ENCODE measurements at places on chromosomes 16 and 17. TPM values are rescaled to one million over a fixed set of nuclear protein-coding genes. Genes with fewer than 3 reads are reported as not detected.
A peak's percentile ranks its signal among the peaks of the same experiment; 100 is the strongest.

The PMFBP1 gene
- 0.07 TPM for polyA plus RNA-seq

DNA sequence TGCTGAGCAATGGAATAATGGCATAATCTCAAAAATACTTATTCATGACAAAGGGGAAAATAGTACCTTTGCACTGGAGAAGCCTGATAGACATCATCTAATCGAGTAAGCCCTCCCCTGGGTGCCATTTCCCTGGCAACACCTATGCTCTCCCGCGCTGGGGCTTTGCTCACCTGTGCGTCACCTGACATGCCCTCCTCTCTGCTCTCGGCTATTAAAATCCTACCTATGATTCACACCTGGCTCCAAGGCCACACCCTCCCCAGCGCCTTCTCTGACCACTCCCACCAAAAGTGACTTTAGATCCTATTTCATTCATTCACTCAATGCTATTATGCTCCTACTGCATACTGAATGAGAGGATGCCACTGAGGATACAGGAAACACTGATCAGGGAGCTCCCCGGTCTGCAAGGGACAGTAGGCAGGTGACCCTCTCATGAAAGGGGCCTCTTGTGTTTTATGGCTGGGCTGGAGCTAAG, 83.9 kb downstream of the NT5M start:
- no peak for DNase-seq

- DNase-seq: no peak
These were observed 20.8 kb upstream of the CDC6 start for GRCh38 chr17:40266882-40267281.

DNA sequence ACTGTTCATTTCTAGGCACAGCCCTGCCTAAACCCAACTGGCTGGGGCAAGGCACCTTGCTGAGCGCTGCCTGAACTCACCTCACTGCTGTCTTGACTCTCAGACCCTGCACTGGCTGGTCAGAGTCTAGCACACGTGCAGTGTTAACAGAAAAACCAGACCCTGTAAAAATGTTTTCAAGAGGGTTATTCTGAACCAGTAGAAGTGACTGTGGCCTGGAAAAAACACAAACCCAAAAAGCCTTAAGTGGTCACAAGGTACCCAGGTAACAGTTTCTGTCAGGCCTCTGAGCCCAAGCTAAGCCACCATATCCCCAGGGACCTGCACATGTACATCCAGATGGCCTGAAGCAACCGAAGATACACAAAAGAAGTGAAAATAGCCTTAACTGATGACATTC, 6.1 kb upstream of the EIF4A3 start:
- no peak for DNase-seq

GRCh38 chr16:52758473-52758855, 211.5 kb upstream of the TOX3 start:
- DNase-seq: no peak

- no peak for DNase-seq
These were observed 204.5 kb downstream of the WWOX start for GRCh38 chr16:78303946-78304345.

GRCh38 chr17:40614431-40615067, 33.1 kb downstream of the SMARCE1 start:
- no peak for DNase-seq

The ELMO3 gene
- 0.56 TPM for polyA plus RNA-seq

GRCh38 chr16:88610080-88610479, 28.3 kb upstream of the IL17C start:
- no peak for DNase-seq

- peak; percentile 62 for DNase-seq
These were observed at the start of gene ZNHIT3 for GRCh38 chr17:36486204-36487194. TSS of gene ZNHIT3 (plus strand) at chr17:36486681. CDS start at chr17:36486700, 19 bp downstream.

DNA sequence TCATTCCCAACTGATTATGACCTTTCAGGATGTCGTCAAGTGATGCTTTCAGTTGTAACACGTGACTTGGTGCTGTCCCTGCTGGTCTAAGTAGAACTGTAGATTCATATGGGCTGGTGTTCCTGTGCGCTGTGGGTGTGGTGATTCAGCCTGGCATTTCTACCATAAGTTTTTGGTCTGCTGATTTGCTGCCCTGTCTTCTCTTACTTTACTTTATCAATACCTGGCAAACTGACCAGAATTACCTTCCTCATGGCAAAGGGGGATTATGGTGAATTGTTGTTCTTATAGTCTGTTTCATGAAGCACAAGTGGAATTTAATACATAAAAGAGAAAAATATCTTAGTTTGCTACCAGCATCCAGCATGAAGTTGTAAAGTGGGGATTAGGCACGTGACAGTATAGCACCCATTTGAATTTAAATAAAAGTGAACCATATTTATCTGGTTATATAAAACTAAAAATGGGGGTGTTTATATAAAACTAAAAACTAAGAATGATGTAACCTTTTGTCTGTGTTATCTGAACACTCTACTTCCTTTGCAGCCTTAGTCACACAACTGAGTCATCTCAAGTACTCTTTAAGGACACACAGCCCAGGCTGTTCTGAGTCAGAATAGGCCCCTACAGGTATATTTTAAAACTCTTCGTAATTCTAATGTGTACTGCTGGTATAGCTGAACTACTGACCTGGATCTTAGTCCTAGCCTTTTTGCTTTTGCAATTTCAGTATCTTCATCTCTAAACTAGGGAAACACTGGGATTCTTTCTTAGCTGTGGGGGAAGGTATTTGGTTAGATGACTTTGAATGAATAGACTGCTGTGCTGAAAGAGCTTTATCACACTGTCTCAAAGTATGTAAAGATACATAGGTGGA, 28.3 kb downstream of the TTC19 start:
- DNase-seq: peak; percentile 65

DNA sequence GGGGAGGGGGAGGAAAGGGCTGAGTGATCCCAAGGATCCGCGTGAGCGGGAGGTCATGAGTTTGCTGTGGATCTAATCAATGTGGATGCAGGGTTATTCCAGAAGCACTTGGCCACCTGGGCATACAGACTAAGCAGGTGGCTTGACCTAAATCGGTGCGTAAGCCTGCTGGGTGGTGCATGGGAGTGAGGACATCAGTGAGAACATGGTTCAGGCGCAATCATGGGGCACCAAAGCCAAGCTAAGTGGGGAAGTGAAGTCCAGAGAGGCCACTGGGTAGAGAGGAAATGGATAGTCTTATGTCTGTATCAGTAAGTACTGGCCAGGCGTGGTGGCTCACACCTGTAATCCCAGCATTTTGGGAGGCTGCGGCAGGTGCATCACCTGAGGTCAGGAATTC, 18.9 kb upstream of the MFSD6L start:
- no peak for DNase-seq

GRCh38 chr17:48296453-48296852, 133.6 kb downstream of the SKAP1 start:
- DNase-seq: no peak

The DNAH9 gene
- polyA plus RNA-seq: not detected

The CORO1A gene
- 2.6 TPM for polyA plus RNA-seq

DNA sequence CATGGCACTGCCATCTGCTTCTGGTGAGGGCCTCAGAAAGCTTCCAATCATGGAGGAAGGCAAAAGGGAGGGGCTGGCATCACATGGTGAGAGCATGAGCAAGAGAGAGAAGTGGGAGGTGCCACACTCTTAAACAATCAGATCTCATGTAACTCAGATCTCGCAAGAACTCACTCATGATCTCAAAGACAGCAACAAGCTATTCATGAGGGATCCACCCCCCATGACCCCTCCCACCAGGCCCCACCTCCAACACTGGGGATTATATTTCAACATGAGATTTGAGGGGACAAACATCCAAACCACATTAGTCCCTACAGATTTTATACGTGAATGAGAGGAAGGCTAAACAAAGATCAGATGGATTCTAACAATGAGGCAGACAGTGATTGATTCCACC, 8.9 kb upstream of the TMEM132E start:
- DNase-seq: no peak

DNA sequence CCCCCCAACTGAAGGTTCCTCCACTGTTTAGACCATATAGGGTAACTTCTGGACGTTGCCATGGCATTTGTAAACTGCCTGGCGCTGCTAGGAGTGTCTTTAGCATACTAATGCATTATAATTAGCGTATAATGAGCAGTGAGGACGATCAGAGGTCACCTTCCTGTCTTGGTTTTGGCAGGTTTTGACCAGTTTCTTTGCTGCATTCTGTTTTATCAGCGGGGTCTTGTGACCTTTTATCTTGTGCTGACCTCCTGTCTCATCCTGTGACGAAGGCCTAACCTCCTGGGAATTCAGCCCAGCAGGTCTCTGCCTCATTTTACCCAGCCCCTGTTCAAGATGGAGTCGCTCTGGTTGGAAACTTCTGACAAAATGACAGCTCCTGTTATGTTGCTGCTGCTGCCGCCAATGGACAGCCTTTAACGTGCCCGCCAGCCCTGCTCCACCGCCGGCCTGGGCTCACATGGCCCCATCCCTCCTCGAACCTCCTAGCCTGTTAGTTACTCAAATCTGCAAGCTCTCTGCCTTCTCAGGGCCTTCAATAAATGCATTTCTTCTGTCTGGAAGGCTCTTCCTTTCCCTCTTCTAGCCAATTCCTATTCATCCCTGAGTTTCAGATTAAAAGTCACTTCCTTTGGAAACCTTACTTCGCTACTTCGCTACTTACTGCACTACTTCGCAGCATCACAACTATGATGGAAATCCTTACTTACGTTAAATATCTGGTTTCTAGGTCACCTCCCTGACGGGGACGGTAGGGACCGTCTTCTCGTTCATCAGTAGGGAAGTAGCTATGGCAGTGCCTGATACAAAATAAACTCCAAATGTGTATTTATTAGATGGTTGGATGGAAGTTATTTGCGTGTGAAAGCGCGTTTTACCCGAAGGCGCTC, 640 bp upstream of the NAGLU start:
- DNase-seq: no peak

- no peak for DNase-seq
These were observed 17.4 kb downstream of the CRK start for GRCh38 chr17:1438593-1439083.

DNA sequence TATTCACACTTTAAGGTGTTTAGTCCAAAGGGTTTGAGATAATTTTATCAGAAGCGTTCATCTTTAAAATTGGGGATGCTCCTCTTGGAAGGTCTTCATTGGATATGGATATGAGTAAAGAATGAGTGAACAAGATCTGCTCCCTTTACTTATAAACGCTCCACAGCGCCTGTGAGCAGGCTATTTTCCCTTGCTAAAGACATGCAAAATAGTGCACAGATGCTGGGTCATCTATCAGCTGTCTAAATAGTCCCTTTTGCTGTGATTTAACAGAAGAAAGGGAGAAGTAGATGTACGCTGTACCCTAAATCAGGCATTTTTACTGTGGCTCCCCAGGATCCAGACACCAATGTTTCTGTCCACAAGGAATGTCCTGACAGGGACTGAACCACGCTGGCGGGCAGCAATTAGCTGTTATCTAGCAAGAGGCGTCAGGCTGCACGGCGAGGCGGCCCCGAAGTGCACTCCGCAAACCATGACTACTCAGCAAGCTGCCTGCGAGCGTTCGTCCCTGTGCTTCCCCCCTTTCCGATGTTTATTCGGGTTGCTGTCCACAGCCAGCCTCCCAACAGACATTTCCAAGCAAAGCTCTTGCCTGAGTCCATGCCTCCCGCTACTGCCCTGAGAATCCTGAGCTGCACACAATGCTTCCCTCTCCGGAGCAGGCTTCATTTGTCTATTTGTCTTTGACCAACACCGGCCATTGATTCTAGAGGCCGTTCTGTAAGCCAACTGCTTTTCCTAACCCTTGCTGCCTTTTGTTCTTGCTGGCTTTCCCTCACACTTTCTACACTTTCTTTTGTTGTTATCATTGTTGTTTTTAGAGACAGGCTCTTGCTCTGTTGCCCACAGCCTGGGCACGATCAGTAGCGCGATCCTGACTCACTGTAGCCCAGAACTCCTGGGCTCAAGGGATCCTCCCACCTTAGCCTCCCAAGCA, 55.7 kb upstream of the CNEP1R1 start:
- DNase-seq: no peak

The ZFPM1 gene
- polyA plus RNA-seq: 0.22 TPM

- DNase-seq: no peak
These were observed 92.4 kb downstream of the RPGRIP1L start for GRCh38 chr16:53611179-53611696.

DNA sequence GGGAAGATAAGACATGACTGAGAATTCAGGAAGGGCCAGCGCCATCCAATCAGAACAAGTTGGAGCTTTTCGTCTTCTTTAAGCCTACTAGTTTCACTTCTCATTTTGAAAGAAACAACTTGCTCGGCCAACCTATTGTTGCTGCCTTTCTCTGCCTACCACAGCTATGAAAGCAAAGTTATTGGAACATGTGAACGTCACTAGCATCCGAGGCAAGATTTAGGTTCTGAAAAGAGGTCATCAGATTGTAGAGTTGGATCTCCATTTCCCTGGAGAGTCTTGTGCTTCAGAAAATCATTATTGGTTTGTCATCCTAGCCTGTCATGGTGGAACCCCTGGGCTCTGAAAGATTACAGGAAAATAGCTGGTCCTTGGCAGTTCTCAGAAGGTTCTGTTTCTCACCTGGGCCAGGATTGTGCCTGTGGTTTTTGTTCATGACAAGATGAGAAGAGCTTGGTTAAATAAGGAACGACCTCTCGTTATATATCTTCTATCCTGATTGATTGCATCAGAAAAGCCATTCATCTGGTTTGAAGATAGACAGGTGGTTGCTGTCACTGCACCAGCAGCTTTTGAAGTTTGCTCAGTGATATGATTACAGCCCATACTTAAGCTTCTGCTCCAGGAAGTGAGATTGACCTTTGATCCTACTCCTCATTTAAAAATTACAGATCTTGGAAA, 25.3 kb downstream of the CDH13 start:
- no peak for DNase-seq

DNA sequence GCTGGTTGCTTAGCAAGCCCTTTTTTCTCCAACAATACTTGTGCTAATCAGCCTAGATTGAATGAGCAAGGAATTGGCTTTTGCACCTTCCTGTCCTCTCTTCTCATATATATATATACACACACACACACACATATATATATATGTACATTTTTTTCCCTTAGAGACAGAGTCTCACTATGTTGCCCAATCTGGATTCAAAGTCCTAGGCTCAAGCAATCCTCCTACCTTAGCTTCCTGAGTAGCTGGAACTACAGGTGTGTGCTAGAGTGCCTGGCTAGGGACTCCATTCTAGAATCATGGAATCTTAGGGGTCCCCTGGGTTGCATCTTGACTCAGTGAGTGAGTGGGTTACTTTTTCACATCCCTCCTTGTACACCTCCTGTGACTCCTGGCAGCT, 27.0 kb downstream of the RAI1 start:
- DNase-seq: no peak

Measured in BJ (cell line).